ENCODE measurements at places on chromosomes 1 and 21.

GRCh38 chr1:28899267-28899666 lies 15.1 kb upstream of the EPB41 start:
- DNase-seq, result no peak

DNA sequence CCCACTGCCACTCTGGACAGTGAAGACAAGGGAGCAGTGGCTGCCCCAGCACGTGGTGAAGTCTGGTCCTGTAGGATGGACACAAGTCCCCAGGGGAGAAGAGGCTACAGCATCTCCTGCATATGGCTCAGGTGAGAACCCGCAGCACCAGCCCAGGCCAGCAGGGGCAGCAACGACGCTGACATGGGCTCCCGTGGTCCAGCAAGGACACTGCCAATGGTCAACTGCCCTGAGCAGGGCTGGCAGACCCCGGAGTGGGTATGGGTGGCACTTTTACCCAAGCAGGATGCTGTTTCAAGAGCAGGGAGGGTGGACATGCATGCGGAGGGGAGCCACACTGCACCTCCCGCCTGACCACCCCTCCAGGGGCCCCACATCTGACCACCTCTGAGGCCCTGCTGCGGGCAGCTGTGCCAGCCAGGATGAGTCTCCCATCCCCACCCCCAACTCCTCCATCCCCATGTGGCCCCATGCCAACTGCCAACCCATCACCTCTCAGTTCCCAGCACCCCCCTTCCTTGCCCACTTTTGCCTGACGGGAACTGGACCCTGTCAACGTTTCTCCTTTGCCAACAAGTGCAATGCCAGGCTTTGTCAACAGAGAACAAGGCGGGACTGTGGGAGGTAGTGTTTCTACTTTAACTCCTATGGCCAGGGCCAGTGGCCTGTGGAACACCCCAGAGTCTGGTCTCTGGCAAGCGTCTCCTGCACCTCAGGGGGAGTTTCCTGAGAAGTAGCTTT lies 8.6 kb downstream of the MORN1 start:
- DNase-seq, result peak; percentile 25

DNA sequence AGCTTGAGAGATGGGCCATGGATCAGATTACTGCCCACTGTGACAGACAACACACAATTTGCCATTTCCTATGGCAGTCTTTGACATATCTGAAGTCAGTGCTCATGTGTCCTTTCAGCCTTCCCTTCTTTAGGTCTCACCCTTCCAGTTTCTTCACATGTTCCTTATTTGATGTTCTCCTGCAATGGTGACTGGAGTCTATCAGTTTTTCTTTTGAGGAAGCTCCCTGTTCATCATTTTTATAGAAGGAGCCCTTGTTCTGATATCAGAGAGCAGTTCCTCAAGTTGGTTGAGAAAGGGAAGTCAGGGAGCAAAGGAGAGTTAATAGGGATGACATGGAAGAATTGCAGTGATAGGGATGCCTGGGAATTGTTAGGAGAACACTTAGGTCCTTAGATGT lies 42.2 kb downstream of the DISC1 start:
- no peak for DNase-seq

- no peak for DNase-seq
Measured at GRCh38 chr1:113247355-113247754, 143.0 kb upstream of the MAGI3 start.

GRCh38 chr1:21899987-21900386 lies 37.1 kb downstream of the HSPG2 start:
- DNase-seq, result no peak

- no peak for DNase-seq
Measured at GRCh38 chr1:173333581-173333980, 126.5 kb upstream of the TNFSF4 start.

- peak; percentile 44 for DNase-seq
Measured at GRCh38 chr1:38559446-38560165, 300.0 kb downstream of the RRAGC start.

GRCh38 chr1:47847763-47848162 lies 149.4 kb downstream of the TRABD2B start:
- DNase-seq, result no peak

Measured in bronchial epithelial cell (primary cell).